ENCODE measurements at places on chromosomes 7 and 10. TPM values are rescaled to one million over a fixed set of nuclear protein-coding genes. Genes with fewer than 3 reads are reported as not detected.

The ANXA11 gene
- 119 TPM for polyA plus RNA-seq

The NCF1 gene
- 2.1 TPM for polyA plus RNA-seq

The PARD3 gene
- polyA plus RNA-seq: 64.9 TPM

The ACBD7 gene
- polyA plus RNA-seq: 5.5 TPM

The RAB18 gene
- 123 TPM for polyA plus RNA-seq

The MKI67 gene
- 45.7 TPM for polyA plus RNA-seq

The NKX2-3 gene
- polyA plus RNA-seq: not detected

The CPVL gene
- 47.4 TPM for polyA plus RNA-seq

- no peak for DNase-seq
Observed at GRCh38 chr7:30479202-30480120, 877 bp upstream of the NOD1 start.

GRCh38 chr10:6136215-6137201 is 47.7 kb downstream of the RBM17 start:
- DNase-seq: no peak

DNA sequence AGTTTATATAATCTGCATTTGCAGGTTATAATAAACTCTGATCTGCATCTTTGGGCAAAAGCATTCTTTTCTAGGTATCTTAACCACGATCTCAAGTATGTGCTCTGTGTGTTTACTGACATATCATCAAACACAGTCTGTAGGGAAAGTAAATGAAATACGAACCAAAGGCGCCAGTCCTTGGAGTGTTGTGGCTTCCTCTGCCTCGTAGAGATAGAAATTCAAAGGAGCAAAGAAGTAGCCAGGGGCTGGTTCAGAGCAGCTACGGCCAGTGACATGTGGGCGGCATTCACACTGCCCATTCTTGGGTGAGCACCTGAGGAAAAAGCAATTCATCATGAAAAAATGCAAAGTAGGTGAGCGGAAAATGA is 38.7 kb downstream of the LAMB4 start:
- no peak for DNase-seq

DNA sequence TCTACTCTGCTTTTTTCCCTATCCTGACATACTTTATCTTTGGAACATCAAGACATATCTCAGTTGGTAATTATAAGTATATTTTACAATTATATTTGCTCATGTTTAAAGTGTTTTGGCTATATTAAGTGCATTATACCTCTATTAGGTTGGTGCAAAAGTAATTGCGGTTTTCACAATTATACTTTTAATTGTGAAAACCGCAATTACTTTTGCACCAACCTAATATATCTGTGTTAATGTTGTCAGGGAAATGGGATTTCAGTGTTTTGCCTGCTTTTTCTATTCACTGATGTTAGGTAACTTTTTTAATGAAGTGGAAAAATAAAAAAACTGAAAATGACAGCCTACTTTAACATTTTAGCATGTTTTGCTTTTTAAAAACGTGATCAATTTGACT is 11.6 kb downstream of the SLC26A4 start:
- DNase-seq: no peak

- no peak for DNase-seq
Observed at GRCh38 chr10:49091450-49092210, 23.7 kb downstream of the VSTM4 start.

DNA sequence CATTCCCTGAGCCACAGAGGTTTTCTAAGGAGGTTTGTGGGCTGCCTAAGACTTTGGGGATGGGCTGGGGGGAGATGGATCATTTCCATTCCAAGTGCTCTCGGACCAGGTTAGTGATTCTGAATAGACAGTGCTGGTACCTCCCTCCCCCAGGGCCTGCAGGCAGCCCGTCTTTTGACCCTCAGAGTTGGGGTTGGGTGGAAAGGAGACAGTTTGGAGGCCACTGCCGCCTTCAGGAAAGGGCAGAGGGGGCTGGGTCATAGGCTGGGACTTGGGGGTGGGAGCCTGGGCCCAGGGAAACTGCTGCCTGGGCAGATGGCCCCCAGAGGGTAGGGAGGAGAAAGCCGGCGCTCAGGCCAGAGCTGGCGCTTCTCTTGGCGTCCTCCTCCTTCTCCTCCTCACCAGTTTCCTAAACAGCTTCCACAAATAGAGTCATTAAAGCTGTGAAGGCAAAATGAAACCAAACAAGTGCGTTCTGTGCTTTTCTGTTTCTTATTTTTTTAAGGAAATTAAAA is 4.4 kb downstream of the UNC5B start:
- no peak for DNase-seq

DNA sequence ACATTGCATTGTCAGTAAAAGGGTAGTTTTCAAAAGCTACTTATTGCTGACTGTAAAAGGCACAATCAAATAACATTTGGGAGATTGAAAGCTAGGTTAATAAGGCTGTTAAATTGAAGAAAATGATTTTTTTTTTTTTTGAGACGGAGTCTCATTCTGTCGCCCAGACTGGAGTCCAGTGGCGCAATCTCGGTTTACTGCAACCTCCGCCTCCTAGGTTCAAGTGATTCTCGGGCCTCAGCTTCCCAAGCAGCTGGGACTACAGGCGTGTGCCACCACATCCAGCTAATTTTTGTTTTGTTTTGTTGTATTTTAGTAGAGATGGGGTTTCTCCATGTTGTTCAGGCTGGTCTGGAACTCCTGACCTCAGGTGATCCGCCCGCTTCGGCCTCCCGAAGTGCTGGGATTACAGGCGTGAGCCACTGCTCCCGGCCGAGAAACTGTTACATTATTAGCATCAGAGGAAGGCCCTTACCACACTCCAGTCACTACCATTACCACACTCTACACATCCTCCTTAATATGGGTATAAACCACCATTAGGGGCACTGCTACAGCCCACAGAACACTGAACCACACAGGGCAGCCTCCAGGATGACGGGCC is 1.0 kb downstream of the CYP51A1 start:
- no peak for DNase-seq

DNA sequence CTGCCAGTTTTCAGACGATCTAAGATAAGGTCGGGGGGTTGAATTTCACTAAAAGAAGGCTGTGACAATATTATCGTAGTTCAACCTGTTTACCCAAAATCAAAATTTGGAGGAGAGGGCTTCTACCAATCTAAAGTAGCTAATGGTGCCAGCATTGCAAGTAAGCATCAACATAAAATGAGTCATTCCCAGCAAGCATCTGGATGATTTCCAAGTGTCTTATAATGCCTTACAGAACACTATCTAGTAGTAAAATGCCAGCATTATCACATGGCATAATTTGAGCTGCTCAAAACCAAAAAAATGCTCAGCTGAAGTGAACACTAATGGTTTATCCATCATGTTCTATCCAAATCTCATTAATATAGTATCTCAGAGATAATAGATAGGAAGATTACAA is 1193.9 kb downstream of the DNAJB9 start:
- DNase-seq: no peak

DNA sequence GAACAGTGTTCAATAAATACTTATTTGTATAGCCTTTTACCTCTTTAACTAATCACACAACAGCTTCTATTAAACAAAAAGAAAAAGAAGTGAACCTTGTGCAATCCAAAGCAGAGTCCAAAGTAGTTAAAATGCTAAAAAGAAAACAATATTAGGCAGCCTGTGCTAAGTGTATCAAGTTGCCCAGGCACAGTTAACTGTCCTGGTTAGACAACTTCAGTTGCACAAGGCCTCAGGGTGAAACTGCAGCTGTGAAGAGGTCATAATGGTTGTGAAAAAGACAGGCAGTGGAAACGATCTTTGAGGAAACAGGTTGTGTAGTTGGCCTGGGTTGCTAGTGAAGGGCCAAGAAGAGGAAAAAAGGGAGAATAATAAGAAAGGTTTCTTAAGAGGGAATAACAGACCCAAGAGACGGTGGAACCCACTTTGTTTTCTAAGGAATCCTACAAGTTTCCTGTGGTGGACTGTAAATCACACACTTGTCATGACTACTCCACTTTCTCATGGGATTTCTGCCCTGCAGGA is 6.0 kb upstream of the CROT start:
- DNase-seq: no peak

DNA sequence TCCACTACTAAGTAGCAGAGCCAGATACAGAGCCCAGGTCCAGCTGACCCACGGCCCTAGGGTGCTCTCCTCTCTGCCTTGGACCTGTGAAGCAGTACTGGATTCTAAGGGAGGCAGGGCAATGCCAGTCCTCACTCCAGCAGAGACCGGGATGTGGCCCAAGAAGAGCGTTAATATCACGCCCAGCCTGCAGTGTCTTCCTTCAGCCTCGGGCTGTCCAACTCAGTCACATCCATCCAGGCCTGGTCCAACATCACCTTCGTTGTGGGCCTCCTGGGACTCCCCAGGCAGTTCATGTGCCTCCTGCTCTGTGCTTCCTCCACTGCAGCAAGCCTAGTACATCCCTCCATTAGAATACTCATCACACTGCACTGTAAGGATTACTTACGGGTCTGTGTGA is 114.5 kb downstream of the GRID1 start:
- no peak for DNase-seq

GRCh38 chr10:110147961-110148360 is 59.4 kb upstream of the MXI1 start:
- DNase-seq: no peak

GRCh38 chr7:7799138-7799537 is 80.7 kb upstream of the RPA3 start:
- DNase-seq: no peak

Data from left renal cortex interstitium (tissue), 4 donors.